ENCODE measurements at places on chromosomes 4 and X. TPM values are rescaled to one million over a fixed set of nuclear protein-coding genes. Genes with fewer than 3 reads are reported as not detected.

Gene NSUN7
- under 0.01 TPM for total RNA-seq

Gene PABPC4L
- 1.5 TPM for total RNA-seq

Gene PDE5A
- 134 TPM for total RNA-seq

Gene CT45A10
- total RNA-seq, result not detected

Gene NPNT
- 0.09 TPM for total RNA-seq

Gene PRKG2
- total RNA-seq, result 4.6 TPM

Gene SRD5A3
- total RNA-seq, result 6.2 TPM

Gene GPRIN3
- under 0.01 TPM for total RNA-seq

Gene IDH3G
- 47.7 TPM for total RNA-seq

Gene GPR50
- not detected for total RNA-seq

Gene NDUFB11
- 67.1 TPM for total RNA-seq

Gene PDZD4
- 0.14 TPM for total RNA-seq

Gene PAGE2B
- 0.28 TPM for total RNA-seq

Gene EFHC2
- total RNA-seq, result 0.28 TPM

Gene SORCS2
- 1.1 TPM for total RNA-seq

Gene BMPR1B
- total RNA-seq, result 0.14 TPM

Gene CXXC4
- total RNA-seq, result 0.09 TPM

Gene TBC1D8B
- 11.1 TPM for total RNA-seq

Gene ARSJ
- total RNA-seq, result 22.9 TPM

Gene CT45A5
- not detected for total RNA-seq

Gene IL13RA1
- 56.0 TPM for total RNA-seq

Gene SYTL5
- 0.57 TPM for total RNA-seq

Gene REPS2
- total RNA-seq, result 0.14 TPM

Gene IL21
- total RNA-seq, result not detected

Gene MAPK10
- total RNA-seq, result 14.4 TPM

Gene HS3ST1
- total RNA-seq, result 1.3 TPM

Gene SRP72
- 66.0 TPM for total RNA-seq

Gene SPANXB1
- not detected for total RNA-seq

Gene HERC5
- total RNA-seq, result 0.57 TPM

Gene SULT1B1
- total RNA-seq, result under 0.01 TPM

Gene SPARCL1
- total RNA-seq, result under 0.01 TPM

Gene ZGRF1
- 3.6 TPM for total RNA-seq

Gene NAP1L5
- 9.8 TPM for total RNA-seq

Gene NXF2B
- not detected for total RNA-seq

Gene CYBB
- total RNA-seq, result not detected

Gene MCUB
- total RNA-seq, result 15.6 TPM

Gene TMSB15B
- total RNA-seq, result 2.7 TPM

Gene USP26
- not detected for total RNA-seq

Gene ETDB
- not detected for total RNA-seq

Gene CENPI
- 2.8 TPM for total RNA-seq

Gene C4orf50
- total RNA-seq, result not detected

Gene DSPP
- not detected for total RNA-seq

Gene KCNE5
- 0.74 TPM for total RNA-seq

Gene MAGEA2
- total RNA-seq, result not detected

Gene ANOS1
- under 0.01 TPM for total RNA-seq

Gene FAM241A
- 0.85 TPM for total RNA-seq

Gene FAT4
- total RNA-seq, result 8.1 TPM

Gene MAGEE1
- total RNA-seq, result 1.1 TPM

Gene PABPC1L2A
- not detected for total RNA-seq

Gene GLRA3
- not detected for total RNA-seq

Gene SLC10A4
- not detected for total RNA-seq

Gene CENPE
- 2.1 TPM for total RNA-seq

Gene HADH
- 6.1 TPM for total RNA-seq

Gene RTL5
- 1.6 TPM for total RNA-seq

Gene HTRA3
- 10.4 TPM for total RNA-seq
